ENCODE measurements at places on chromosomes 2 and 18. TPM values are rescaled to one million over a fixed set of nuclear protein-coding genes. Genes with fewer than 3 reads are reported as not detected.
A peak's percentile ranks its signal among the peaks of the same experiment; 100 is the strongest.

Gene UGT1A8
- not detected for polyA plus RNA-seq

GRCh38 chr2:141610564-141611175 is 520.1 kb downstream of the LRP1B start:
- DNase-seq: no peak

- DNase-seq: no peak
Observed at GRCh38 chr2:194765723-194766122, 891.3 kb upstream of the SLC39A10 start.

DNA sequence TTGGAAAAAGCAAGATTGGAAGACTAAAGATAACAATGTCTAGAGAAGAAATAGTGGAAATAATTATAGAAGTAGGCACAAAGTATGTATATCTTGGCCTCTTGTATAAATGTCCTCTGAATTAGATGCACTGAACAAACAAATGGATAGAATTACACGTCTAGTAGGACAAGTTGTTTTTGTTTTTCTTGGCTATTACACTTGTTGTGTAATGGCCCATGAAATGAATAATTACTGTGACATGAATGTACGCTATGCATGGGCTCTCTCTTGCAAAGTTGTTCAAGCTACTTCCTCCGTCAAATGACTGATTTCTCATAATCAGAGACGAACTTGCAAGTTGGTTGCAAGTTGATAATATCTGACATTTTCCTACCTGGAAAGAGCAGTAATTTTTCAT is 126.2 kb downstream of the PDE1A start:
- DNase-seq: no peak

Gene RIT2
- polyA plus RNA-seq: not detected

GRCh38 chr2:129857200-129857599 is 122.3 kb upstream of the RAB6C start:
- DNase-seq: no peak

Gene SIX2
- not detected for polyA plus RNA-seq

Gene ZNF396
- 2.3 TPM for polyA plus RNA-seq

DNA sequence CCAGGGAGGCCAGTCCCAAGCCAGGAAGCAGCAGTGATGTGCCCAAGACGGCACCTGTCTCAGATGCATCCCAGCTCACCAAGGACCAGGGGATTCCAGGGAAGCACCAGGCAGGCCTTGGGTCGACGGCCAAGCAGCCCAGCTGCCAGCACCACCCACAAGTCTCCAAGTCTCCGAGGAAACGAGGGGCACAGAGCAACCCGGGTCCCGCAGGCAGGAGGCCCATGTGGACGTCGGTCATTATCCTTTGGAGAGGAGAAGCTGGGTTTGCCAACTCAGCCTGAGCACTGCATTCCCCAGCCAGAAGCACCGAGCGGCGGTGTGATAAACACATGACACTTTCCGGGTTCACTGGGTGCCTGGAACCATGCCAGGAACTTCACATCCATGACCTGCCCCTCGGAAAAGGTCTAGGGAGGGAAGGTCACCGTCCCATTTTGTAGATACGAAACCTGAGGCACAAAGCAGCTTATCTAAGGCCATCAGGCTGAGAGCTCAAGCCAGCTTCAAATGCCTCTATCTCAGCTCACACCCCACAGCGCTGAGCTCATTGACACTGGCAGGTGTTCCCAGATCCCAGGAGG is 104.5 kb downstream of the ZNF516 start:
- no peak for DNase-seq

- DNase-seq: no peak
Observed at GRCh38 chr2:121529439-121530211, 1.1 kb upstream of the RNU4ATAC start.

Gene VWC2L
- polyA plus RNA-seq: not detected

GRCh38 chr2:203533676-203534591 is 1.2 kb downstream of the RAPH1 start:
- DNase-seq: peak; percentile 40

- DNase-seq: no peak
Observed at GRCh38 chr18:63213936-63214671, 105.5 kb downstream of the BCL2 start.

Gene IL1RN
- not detected for polyA plus RNA-seq

GRCh38 chr2:148642891-148643416 is 1.6 kb upstream of the EPC2 start:
- DNase-seq: no peak

GRCh38 chr2:238128534-238129001 is 9.9 kb upstream of the KLHL30 start:
- DNase-seq: no peak

Gene DSEL
- polyA plus RNA-seq: 0.30 TPM

- no peak for DNase-seq
Observed at GRCh38 chr2:30639836-30640235, 167.4 kb downstream of the CAPN13 start.

- no peak for DNase-seq
Observed at GRCh38 chr2:28312307-28313219, 80.1 kb upstream of the FOSL2 start.

Gene DNAH7
- not detected for polyA plus RNA-seq

DNA sequence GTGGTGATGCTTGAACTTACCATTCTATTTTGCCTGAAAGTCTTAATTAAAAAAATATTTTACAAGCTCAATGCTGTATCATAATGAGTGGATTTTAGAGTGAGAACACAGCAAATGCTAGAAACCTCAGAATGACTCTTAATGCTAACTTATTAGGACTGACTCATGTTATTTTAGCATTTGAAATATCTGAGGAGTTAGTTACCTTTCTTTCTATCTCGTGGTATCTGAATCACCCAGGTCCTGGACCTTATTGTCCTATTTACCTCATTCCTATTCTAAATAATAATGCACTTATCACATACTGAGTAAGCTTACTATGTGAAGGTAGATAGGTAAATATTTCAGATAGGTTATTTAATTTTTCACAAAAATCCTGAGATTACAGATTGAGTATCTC is 70.7 kb downstream of the SOS1 start:
- no peak for DNase-seq

- DNase-seq: no peak
Observed at GRCh38 chr2:68333931-68334330, 14.2 kb upstream of the CNRIP1 start.

DNA sequence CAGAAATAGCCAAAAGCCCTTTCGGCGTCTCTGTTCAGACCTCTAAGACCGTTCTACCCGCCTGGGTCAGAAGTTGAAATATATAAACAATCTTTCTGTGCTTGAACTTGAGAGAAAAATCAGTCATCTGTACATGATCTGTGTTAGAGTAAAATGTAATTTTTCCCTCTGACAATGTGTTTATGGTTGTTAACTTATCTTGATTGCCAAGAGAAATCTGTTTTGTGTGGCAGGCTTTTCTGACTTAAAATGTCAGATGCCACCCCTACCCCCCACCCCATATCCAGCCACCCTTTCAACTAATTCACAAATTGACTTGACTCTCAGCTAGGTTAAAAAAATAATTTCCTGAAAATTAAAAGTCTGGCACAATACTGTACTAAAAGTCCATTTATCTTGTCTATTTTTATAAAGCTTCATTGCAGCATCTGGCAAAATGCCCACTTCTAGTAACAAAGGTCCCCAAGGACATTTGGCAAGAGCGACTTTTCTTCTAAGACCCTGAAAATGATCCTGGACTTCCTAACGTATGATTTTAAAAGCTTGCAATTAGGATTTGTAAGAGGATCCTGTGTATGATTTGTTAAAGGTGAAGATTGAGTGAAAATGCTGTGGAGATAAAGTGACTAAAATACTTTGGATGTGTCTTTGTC is 304.2 kb downstream of the EPHA4 start:
- DNase-seq: no peak

Gene MROH2A
- not detected for polyA plus RNA-seq

Gene TMEM198
- not detected for polyA plus RNA-seq

Gene PLCD4
- 0.16 TPM for polyA plus RNA-seq

Gene TUBA3E
- polyA plus RNA-seq: not detected

DNA sequence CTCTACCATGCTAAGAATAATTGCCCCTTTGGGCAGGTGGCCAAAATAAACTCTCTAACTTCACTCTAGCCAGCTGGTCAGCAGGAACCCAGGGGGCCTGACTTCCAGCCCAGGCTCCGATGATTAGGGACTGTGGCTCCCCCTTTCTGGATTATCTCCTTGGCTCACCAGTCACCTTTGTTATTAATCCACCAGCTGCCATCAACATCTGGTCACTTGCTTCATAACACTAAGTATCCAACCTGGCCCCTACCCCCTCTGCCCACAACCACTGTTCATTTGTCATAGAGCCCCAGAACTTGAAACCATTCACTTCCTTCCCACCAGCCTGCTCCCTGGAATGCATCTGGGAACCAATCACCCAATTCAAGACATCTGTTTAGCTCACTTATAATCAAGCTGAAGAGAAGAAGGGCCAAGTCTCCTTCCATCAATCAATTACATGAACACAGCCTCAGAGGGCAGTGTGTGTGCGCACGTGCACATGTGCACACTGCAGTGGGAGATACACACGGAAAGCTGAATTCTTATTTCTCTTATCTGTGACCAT is 215.1 kb downstream of the ALK start:
- no peak for DNase-seq

Gene SGPP2
- polyA plus RNA-seq: 2.7 TPM

GRCh38 chr2:102386867-102387541 is 31.4 kb downstream of the IL18R1 start:
- DNase-seq: no peak

Measured in CD4-positive, CD25-positive, alpha-beta regulatory T cell (primary cell).